ENCODE measurements at places on chromosomes 16 and 17.

DNA sequence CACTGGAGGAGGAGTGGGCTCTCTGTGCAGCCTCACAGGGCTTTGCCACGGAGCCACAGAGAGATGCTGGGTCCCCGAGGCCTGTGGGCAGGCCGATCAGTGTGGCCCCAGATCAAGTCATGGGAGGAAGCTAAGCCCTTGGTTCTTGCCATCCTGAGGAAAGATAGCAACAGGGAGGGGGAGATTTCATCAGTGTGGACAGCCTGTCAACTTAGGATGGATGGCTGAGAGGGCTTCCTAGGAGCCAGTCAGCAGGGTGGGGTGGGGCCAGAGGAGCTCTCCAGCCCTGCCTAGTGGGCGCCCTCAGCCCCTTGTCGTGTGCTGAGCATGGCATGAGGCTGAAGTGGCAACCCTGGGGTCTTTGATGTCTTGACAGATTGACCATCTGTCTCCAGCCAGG, 3.9 kb downstream of the NXPH3 start:
- DNase-seq = no peak

GRCh38 chr16:14419817-14420216, 210.2 kb downstream of the PARN start:
- no peak for DNase-seq

DNA sequence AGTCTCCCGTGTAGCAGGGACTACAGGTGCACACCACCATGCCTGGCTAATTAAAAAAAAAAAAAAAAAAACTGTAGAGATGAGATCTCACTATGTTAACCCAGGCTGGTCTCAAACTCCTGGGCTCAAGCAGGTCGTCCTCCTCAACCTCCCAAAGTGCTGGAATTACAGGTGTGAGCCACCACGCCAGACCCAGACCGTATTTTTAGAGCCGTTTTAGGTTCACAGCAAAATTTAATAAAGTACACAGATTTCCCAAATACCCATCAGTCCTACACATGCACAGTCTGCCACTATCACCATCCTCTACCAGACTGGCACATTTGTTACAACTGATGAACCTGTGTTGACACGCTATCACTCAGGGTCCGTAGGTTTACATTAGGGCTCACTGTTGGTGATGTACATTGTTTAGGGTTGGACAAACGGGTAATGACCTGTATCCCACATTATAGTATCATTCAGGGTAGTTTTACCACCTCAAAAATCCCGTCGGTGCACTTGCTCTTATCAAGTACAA, 10.4 kb downstream of the HS3ST3B1 start:
- no peak for DNase-seq

DNA sequence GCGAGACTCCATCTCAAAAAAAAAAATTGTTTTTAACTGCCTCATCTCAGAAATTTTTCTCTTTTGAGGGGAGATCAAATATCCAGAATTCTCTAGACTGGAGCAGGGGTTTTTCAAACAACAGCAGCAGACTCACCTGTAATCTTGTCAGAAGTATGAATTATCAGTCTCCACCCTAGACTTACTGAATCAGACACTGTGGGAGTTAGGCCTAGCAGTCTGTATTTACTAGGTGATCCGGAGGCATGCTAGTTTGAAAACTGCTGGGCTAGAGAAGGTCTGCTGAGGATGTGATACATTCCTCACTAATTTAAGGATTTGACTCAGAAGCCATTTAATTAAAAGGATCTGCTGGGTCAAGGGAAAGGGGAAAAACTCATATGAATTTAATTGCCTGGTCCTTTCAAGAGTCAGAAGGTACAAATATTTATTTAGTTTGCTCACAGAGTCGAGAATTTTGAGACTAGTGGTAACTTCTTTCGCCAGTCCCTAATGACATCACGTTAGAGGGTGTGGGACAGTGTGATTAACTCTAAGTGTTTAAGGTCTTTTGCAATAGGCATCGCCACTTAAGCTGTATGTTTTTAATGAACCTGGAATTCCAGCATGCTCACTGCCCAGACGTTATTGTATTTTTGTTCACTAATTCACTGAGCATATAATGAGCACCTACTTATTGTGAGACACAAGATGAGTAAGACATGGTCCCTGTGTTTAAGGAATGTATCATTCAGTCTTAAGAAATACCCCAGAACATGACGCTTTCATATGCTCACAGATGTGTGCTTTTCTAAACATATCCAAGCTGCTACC, 14.2 kb downstream of the ATP6V0A1 start:
- DNase-seq = no peak

DNA sequence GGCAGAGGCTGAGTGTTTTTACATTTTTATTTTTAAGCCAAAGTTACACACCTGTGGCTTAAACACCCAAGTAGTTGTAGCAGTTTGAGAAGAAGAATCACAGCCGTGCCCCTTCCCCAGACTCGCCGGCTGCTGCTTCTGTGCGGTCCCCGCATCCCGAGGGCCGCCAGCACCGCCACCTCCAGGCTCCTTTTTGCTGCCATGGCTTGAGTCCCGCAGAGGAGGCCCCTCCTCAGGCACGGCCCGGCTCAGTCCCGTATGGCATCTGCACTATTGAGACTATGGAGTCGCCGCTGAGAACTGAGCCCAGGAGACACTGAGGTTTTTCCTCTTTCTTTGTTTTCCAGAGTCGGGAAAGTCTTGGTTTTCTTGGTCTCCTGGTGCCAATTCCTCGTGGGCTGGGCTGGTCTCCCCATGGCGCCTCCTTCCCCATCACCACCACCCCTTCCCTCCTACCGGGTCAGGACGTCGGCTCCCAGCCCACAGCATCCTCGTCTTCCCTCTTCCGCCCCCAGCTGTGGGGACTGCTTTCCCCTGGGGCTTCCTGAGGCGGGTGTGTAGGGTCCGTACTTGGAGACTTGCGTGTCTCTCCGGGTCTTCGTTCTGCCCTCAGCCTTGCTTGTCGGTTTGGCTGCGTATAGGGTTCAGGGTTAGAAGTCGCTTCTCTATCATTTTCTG, 32.6 kb upstream of the CDH15 start:
- DNase-seq = no peak

GRCh38 chr17:80814491-80814890, 177.2 kb upstream of the CHMP6 start:
- no peak for DNase-seq

DNA sequence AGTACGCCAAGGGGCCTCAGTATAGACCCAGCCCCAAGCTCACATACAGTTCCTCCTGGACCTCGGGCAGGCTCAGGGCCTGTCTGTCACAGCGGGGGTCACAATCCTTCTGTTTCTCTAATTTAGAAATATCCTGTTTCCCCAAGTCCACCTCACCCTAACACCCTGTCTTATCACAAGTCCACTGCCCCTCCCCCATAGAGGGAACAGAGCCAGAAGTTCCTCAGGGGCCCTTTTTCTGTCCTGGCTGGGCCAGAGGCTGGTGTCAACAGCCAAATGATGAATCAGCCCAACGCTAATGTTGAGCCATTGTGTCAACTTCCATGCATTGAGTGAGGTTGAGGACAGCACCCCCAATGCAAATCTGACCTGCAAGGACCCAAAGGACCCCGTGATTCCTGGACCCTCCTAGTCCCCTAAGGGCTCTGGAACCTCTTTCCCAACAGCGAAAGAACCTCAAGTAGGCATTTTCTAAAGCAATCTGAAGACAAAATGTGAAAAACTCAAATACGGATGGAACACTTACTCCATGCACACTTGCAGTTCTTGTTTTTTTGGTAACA, 58.6 kb downstream of the PECAM1 start:
- DNase-seq = no peak

DNA sequence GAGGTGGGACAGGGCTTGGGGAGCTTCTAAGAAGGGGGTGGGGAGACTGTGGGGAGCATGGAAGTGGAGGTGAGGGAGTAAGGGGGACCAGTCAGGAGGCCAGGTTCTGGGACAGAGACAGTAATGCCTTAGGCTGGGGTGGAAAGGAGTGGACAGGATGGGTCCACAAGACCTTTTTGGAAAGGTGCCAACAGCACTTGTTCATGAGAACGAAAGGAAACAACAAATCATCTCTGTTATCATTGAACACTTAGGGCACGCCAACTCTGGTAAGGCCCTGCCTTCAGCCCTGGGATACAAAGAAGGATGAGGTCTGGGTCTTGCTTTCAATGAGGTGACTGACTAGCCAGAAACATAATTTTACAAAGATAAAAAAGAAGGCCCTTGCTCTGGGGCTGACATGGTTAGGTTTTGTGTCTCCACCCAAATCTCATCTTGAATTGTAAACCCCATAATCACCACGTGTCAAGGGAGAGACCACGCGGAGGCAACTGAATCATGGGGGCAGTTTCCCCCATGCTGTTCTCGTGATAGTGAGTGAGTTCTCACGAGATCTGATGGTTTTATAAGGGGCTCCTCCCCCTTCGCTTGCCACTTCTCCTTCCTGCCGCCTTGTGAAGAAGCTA, 113.8 kb downstream of the SLC39A11 start:
- DNase-seq = no peak

GRCh38 chr17:2237950-2238349, 65.6 kb downstream of the SMG6 start:
- DNase-seq = no peak

- DNase-seq = peak; percentile 31
These were observed 439.8 kb downstream of the SOX9 start for GRCh38 chr17:72560303-72561247.

- no peak for DNase-seq
These were observed 12.0 kb downstream of the CRLF3 start for GRCh38 chr17:30812218-30813177.

DNA sequence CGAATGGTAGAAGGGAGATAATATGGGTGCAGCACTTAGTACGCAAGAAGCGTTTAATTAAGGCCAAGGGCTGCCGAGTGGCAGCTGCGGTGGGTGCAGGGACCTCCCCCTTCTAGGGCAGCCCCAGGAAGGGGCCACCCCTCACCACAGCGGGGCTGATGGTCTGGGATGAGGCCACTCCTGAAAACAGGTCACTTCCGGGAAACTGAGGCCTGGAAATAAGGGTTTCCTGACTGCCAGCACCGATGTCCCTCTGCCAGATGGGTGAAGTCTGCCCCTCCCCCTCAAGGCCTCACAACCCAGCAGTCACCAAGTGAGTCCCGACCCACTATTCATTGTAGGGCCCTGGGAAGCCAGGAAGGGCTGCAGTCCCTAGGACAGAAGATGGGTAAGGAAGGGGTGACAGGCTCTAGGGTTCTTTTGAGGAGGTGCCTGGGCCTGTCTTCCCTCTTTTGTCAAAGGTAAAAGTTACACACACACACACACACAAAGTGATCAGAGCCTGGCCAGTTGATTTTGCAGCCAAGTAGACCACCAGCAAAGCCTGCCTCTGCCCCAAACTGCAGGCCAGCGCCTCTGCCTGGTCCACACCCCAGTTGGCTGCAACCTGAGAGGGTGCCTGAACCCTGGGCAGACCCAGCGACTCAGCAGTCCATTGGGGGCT, 12.5 kb downstream of the SREBF1 start:
- DNase-seq = no peak

- no peak for DNase-seq
These were observed 1.1 kb downstream of the P4HB start for GRCh38 chr17:81858967-81859905.

DNA sequence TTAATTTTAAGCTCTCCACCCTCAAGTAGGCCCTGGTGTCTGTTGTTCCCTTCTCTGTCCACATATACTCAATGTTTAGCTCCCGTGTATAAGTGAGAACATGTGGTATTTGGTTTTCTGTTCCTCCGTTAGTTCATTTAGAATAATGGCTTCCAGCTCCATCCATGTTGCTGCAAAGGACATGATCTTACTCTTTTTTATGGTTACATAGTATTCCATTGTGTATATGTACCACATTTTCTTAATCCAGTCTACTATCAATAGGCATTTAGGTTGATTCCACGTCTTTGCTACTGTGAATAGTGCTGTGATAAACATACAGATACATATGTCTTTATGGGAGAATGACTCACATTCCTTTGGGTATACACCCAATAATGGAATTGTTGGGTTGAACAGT, 111.4 kb upstream of the NACA2 start:
- DNase-seq = no peak

Measured in activated naive CD4-positive, alpha-beta T cell treated with Interleukin-2 at 50 U/mL for 16 hours (primary cell).